NCI-H1436 (cell line): ENCODE measurements at places on chromosomes 2 and 18.

DNA sequence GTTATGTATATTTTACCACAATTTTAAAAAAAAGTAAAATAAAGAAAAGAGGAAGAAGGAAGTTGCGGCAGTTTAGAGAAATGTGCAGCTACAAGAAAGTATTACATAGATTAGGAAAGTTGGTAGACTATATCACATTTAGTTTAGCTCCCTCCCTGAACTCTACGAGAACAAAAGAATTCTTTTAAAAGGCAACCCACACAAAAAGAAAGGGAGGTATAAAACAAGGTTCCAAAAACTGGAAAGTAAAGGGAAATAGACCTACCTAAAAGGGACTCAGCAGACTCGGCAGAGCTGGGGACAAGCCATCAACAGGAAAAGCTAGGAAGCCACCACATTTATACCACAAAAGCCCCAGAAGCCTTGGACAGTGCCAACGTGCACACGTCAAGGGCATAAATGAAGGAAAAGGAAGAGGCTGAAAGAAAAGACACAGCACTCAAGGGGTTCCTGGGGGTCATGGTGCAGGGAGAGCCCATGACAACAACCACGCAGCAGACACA lies 9.1 kb downstream of the TMEM127 start:
- no peak for DNase-seq

GRCh38 chr2:239818086-239818485 lies 207.1 kb downstream of the NDUFA10 start:
- no peak for DNase-seq

- no peak for DNase-seq
These were observed 29.2 kb upstream of the STK17B start for GRCh38 chr2:196200557-196200956.

DNA sequence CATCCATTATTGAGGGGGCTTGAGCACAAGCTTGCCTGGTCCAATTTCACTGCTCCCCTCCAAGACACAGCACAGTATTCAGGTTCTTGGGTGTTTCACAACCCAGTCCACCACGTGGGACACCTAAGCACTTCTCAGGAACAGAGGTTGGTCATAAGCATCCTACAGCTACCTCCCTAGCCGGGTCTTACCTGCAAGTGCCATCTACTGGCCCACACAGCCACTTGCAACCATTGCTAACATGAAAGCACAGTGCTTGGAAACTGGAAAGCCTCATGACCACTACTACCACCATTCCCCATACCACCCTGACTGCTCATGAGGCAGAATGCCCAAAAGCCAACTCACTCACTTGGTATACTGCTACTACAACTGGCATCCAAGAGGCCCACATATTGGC lies 105.7 kb upstream of the RPRM start:
- DNase-seq, result no peak

DNA sequence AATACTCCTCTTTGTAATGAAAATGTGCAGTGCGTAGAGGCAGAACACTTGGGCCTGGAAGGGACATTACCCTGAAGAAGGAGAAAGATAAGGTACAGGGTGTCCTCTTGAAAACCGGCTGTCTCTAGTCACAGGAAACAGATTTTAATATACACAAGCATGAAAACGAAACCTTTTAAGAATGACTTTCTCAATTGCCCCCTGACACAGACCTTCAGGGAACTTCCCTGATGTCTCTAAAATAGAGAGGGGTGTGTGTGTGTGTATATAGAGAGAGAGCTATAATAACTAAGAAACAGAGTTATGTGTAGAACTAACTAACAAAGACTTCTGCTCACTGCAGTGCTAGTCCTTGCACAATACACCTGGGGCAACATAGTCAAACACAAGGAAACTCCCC lies 780.0 kb downstream of the CNTNAP5 start:
- DNase-seq, result no peak

DNA sequence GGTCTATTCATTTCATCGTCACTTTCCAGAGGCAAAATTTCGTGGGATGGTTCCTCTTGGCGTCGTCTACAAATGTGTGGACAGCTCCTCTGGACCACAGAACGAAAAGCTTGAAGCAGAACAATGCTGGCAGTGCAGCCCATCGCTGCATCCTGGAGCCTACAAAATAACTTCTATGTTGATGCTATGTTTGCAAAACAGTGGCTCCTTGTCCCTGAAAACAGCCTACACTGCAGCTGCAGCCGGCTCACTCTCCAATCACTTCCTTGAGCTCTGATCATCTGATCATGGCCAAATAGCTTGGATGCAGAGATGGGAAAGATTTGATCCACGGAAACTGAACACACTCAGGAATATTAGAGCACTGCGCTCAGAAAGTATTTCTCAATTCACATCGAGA lies 60.0 kb downstream of the DOCK10 start:
- DNase-seq, result no peak

GRCh38 chr2:202700075-202700901 lies 65.5 kb downstream of the FAM117B start:
- no peak for DNase-seq
